ENCODE measurements at places on chromosomes 2 and 18.

GRCh38 chr2:213233438-213234330 lies 50.6 kb upstream of the SPAG16 start:
- no peak for DNase-seq

- no peak for DNase-seq
Observed at GRCh38 chr18:305003-305501, 37.2 kb upstream of the THOC1 start.

- no peak for DNase-seq
Observed at GRCh38 chr2:122955776-122956175, 1069.3 kb upstream of the CNTNAP5 start.

- no peak for DNase-seq
Observed at GRCh38 chr2:226151157-226151556, 648.5 kb downstream of the IRS1 start.

DNA sequence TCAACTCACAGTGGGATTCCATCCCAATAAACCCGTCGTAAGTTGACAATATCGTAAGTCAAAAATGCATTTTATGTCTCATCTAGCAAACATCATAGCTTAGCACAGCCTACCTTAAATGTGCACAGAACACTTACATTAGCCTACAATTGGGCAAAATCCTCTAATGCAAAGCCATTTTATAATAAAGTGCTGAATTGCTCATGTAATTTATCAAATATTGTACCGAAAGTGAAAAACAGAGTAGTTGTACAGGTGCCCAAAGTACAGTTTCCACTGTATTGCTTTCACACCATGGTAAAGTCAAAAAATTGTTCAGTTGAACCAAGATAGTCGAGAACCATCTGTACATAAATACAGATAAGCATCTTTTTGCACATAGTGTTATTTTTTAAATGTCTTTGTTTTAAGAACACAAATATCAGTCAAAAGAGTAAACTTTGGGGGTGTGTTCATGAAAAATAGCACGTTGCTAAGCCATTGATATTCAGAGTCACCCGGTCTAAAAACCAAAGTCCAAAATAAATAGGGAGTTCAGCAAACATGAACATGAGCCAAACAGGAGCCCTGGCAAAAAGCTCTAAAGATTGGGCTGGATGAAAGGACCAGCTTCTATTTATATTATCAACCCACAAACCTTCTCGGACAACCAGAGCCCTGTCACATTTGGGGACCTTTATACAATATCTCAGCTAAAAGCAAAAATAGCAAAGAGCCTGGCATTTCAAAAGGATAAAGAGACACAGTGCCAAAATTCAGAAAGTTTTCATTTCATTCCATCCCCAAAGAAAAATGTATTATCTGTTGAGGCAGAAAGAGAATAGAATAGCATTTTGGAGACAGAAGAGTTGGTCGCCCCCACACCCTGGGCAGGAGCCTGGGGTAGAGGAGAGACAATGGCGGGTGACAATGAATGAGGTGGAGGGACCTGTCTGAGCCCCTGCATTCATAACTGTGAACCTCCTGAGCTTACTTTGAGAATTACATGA lies 105.9 kb upstream of the SH3BP4 start:
- no peak for DNase-seq

GRCh38 chr2:160835166-160835565 lies 325.1 kb upstream of the TANK start:
- no peak for DNase-seq

DNA sequence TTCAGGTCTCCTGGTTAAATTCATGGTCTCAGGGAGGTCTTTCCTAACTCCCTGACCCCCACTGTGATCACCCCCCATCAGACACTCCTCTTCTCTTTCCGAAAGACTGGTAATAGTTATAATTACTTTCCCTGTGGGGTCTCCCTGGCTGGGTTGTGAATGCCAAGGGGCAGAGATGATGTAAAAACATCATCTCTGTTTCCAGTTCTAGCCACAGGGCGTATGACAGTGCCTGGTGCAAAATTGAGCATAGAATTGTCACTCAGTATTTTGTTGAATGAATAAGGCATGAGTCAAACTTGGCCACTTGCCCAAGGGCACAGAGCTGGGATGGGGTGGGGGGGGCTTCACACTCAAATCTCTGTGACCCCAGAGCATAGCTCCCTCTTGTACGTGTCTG lies 65.2 kb downstream of the LTBP1 start:
- DNase-seq: no peak

DNA sequence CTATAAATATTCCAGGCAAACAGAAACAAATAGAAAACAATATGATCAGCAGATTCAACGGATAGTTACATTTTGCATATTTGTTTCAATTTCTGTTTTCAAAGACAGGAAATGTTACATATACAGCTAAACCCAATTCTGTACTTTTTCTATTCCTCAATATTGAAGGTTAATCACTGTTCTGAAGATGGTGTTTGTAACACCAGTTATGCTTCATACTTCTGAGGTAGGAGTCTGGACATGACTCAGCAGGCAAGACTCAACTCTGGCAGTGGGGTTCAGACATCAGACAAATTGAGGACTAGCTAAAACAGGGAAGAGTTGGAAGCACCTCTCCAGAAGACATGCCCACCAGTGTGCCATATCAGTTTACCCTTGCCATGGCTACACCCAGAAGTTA lies 16.6 kb downstream of the SERPINB13 start:
- DNase-seq: no peak

- peak; percentile 57 for DNase-seq
Observed at GRCh38 chr2:54629914-54630857, 93.3 kb upstream of the EML6 start.

DNA sequence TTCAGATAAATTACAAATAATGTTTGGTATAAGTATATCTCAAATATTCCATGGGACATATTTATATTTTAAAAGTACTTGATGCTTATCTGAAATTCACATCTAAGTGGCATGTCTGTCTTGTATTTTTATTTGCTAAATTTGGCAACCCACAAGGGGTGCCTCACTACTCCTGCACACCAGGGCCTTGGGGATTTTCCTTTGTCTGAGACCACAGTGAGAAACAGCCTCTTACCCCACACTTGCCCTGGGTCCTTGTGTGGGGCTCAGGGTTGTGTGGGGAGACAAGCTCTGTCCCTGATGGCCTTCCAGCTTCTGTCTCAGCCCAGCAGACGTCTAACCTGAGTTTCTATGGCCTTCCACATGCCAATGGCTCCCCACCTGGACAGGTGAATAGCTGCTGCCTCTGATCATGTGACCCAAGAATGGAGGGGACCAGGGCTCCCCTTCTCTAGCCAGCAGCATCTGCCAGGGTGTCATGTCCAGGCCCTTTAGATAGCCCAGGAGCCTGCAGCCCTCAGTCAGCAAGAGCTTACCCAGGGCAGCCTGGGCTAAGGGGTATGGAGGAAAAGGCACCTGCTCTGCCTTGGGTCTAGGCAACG lies 49.5 kb upstream of the MRPL33 start:
- no peak for DNase-seq

- DNase-seq: no peak
Observed at GRCh38 chr2:176854062-176854461, 358.5 kb upstream of the HNRNPA3 start.

- DNase-seq: no peak
Observed at GRCh38 chr2:191738667-191739066, 60.7 kb downstream of the NABP1 start.

GRCh38 chr2:23419171-23420090 lies 34.5 kb downstream of the KLHL29 start:
- no peak for DNase-seq

DNA sequence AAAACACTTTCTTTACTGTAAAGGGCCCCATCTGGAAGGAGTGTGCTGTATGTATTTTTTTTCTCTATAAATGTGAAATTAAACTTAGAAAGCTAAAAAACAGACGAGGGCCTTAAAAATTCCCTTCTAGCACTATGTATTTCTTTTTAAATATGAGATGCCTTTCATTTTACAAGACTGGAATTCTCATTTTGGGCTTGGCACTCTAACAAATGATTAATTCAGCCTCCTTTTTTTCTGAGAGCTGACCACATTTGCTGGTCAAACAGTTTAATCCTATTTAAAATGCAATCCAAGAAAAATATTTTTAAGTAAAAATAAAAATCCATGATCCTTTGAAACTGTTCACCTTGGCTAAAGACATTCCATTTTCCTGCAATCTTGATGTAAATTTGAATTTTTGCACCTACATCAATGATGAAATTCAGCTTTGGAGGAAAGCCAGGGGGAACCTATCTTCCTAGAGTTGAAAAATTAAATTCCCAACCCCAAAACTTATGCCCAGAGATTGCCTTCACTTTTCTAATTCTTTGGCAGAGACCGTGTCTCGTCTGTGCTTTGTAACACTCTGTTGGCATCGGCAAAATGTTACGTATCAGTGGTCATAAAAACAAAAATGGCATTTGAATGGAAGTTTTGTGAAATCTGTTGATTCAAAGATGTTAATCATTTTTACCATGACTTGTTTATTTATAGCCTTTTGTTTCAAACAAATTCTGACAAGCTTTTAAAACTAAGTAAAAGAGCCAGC lies 284.5 kb downstream of the ZNF521 start:
- no peak for DNase-seq

DNA sequence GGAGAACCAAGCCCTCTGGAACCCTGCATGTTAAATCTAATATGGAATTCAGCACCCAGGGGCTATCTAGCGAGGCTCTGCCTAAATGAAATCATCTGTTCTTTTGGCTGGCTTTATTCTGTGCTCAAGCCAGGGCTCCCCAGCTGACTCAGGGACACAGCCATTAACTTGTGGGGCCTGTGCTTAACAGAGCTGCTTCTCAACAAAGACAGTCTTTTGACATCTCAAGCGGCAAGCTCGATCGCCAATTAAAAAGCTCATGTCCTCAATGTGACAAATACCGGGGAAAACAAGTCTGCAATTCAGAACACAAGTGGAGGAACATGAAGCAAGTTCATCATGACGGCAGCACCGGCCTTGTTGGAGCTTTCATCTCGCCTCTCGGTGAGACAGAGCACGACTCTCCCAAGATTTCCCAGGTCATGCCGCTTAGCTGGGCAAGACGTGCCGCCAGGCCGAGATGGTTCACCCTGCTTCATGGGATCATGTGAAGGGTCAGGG lies 64.9 kb downstream of the KLHL29 start:
- DNase-seq: no peak

DNA sequence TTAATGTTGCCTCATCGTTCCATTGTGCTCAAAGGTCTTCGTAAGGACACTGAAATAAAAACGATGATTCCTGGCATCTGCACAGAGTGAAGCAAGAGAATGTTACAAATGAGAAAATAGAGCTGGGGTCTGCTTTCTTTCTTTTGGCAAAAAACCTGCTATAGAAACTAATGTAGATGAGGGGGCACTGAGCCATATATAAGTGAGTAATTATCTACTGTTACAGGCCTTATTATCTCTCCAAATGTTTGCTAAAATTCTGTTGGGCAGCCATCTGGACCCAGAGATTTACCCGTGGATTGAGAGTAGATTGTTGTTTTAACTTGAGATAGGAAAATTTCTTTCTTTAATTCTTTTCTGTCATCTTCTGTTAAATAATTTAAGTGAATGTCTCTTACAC lies 472.5 kb upstream of the PIK3C3 start:
- no peak for DNase-seq

DNA sequence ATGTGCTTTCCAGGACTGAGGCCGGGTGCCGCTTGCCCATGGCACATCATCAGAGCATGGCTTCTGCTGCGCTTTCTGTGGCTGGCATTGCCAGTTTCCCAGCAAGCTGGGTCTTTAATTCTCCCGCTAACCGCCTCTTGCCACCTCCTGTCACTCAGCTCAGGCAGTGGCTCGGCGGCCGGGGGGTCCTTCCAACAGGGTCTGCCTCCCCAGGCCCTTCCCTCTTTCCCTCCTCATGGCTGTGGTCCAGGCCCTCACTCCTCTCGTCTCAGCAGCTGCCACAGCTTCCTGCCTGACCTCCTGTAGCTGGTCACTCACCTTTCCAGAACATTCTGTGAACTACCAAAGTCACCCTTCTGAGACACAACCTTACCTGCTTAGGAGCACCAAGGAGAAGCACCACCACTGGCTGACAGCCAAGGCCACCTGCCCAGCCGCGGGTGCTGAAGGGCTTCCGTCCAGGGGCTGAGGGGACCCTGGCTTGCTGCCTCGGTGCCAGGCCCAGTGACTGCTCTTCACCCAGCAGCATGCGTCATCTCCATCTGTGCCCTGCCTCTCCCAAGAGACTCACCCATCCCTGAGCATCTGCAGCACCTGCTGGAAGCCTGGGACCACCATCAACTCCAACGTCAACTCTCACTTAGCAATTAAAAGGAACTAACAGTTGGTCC lies 22.6 kb downstream of the CHMP1B start:
- no peak for DNase-seq

GRCh38 chr2:9285921-9286320 lies 79.3 kb downstream of the ASAP2 start:
- no peak for DNase-seq

GRCh38 chr2:122739732-122740593 lies 984.5 kb downstream of the TSN start:
- DNase-seq: no peak

- no peak for DNase-seq
Observed at GRCh38 chr2:25378731-25379490, 37.2 kb upstream of the DNMT3A start.

DNA sequence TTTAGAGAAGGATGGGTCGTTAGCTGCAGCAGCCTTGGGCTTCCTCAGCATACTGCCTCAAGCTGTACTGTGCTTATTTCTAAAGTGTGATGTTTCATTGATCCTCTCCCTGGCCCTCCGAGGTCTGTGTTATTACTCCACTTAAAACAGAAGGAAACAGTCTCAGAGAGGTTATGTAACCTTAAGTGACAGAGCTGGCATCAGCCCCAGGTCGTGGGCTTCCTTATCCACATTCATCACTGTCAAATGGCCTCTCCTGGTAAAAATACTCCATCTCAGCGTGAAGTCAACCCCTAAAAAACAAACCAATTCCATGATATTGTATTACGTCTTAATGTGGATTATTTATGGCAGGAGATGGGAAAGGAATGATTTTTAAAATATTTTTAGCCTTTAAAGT lies 153.3 kb upstream of the NOSTRIN start:
- no peak for DNase-seq

GRCh38 chr2:221216636-221217035 lies 355.5 kb downstream of the EPHA4 start:
- DNase-seq: no peak

DNA sequence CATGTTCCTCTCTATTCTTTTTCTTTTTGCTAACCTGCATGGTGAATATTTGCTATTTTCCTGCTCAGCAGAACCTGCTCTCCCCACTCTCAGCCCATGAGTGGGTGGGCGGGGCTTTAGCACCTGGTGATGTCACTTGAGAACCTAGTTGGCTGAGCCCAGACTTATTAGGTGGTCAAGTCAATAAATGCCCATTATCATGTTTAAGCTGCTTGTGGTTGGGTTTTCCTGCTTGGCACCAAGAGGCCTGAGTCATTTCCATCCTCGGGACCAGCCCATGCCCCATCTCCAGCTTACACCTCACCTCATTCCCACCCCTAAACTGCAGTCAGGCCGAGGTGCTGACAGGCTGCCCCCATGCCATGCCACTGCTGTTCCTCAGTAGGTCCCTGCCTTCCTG lies 226.6 kb downstream of the ANKRD30B start:
- no peak for DNase-seq

GRCh38 chr18:26322890-26323653 lies 96.8 kb downstream of the TAF4B start:
- DNase-seq: no peak

- DNase-seq: no peak
Observed at GRCh38 chr2:32495139-32495538, 132.7 kb upstream of the TTC27 start.

Measured in activated CD4-positive, alpha-beta T cell treated with anti-CD3 and anti-CD28 coated beads for 48 hours (primary cell).